ENCODE measurements at places on chromosomes 6 and 20.

DNA sequence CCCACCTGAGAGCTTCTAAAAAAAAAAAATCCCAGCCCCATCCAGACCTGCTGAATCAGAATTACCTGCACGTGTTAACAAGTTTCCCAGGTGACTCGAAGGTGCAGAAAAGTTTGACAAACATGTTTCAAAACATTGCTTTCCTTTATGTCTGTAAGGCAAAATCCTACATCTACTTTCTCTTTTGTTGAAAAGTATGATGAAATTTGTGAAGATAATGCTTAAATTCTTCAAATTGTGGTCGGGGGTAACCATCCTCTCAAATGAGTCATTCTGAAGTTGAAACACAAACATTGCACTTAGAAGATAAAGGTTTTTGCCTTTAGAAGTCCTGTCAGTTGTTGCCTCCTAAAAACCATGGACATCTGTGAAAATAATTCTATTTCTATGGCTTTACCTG is 429.7 kb downstream of the EPHA7 start:
- no peak for DNase-seq

DNA sequence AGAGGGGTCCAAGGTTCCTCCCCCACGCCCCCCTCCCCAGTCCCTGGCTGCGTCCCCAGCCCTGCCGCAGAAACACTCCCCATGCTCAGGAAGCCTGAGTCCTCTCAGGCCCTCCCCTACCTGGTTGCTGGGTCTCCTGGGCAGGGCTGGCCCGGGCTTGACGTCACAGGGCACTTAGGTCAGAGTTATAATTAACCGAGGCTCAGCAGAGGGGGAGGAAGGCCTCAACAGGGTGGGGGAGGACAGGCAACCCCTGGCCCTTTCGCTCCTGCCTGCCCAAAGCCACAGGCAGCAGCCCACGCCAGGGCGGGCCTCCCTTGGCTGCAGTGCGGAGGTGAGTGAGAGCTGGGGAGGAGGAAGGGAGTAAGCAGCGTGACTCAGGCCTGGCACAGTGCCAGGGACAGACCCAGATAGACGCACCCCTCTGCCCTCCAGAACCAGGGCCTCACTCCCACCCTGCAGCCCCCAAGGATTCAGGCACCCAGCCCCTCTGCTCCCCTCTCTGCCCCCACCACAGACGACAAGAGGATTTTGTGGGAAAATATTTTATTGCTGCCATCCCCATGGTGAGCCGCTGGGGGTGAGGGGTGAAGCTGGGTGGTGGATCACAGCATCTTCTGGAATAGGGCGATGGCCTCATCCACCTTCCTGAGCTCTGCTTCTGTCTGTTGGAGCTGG is at the start of gene VWA7:
TSS of gene VWA7 (minus strand) at position 340 of the 678 bp plus-strand sequence. CDS start 549 bp downstream, outside the sequence.
- DNase-seq: peak; percentile 91

DNA sequence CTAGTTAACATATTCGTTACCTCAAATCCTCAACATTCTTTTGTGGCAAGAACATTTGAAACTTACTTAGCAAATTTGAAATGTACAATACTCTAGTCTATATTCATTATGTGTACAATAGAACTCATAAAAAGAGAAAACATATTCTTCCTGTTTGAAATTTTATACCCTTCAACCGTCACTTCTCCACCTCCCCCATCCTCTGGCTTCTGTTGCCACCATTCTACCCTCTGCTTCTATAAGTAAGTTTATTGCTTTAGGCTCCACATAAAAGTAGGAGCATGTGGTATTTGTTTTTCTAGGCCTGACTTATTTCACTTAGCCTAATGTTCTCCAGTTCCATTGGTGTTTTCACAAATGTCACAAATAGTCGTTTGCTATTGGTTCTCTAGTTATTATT is 205.3 kb downstream of the TENT5A start:
- no peak for DNase-seq

- no peak for DNase-seq
Measured at GRCh38 chr6:73203098-73203497, 22.2 kb downstream of the KHDC1L start.

DNA sequence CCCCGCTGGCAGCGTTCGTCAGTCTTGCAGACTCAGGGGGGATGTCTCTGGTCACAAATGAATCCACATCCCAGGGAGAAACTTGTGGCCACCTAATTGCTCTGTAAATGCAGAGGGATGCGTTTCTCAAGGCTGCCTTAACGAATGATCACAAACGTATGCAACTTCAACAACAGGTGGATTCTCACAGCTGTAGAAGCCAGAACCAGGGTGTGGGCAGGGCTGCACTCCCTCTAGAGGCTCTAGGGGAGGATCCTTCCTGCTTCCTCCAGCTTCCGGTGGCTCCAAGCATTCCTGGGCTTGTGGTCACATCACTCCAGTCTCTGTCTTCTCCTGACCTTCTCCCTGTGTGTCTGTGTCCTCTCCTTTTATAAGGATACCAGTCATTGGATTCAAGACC is 3.3 kb upstream of the TAF4 start:
- DNase-seq: no peak

Measured in lower leg skin (tissue), 4 donors.